Esophagus squamous epithelium (tissue), 5 donors: ENCODE measurements at places on chromosomes 1 and 21. TPM values are rescaled to one million over a fixed set of nuclear protein-coding genes. Genes with fewer than 3 reads are reported as not detected.

The NEK2 gene
- 11.8 TPM for total RNA-seq

GRCh38 chr1:25703041-25703440 is 86.5 kb downstream of the MAN1C1 start:
- H3K4me3 ChIP-seq = no peak overlapping the region
- DNase-seq = no peak
- peaks cover 98% of the 10 kb centered on the region for H3K4me1 ChIP-seq
- no peaks in the 10 kb centered on the region for H3K27me3 ChIP-seq
- H3K36me3 ChIP-seq = no peaks in the 10 kb centered on the region

DNA sequence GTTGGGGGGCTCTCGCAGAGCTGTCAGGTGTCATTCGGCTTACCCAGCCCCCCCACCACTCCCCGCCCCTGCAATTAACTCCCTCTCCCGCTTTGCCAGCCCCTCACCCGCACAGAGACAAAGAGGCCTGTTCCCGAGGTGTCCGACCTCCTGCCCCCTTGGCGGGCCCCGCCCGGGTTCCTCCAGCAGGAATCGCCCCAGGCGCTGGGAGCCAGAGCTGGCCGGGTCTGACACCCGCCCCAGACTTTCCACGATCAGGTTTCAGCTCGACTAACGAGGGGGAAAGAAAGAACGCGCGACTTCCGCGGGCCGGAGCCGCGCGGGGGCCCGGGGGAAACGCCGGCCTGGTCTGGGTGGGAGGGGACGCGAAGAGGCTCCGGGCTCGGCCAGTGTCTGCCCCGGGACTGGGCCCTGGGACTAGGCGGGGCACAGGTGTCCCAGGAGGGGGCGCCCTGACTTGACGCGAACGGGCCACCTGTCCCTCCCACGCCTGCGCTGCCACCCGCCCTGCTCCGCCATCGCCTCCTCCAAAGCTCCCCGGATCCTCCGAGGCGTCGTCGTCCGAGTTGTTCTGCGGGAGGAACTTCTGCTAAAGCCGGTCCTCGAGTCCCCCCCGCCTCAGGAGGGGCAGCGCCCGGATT is 36.4 kb upstream of the HHAT start:
- no peak for DNase-seq
- no peaks in the 10 kb centered on the region for H3K36me3 ChIP-seq
- H3K4me3 ChIP-seq = peak overlapping the region; percentile 65
- H3K27ac ChIP-seq = peak overlapping the region; percentile 67

The SUSD4 gene
- 48.3 TPM for total RNA-seq

The FLG2 gene
- 0.19 TPM for total RNA-seq

The DNASE2B gene
- not detected for total RNA-seq

GRCh38 chr1:1203561-1204424 is 2.6 kb downstream of the TNFRSF18 start:
- DNase-seq = no peak
- no peak overlapping the region for H3K4me3 ChIP-seq
- no peak overlapping the region for H3K27ac ChIP-seq

- no peaks in the 10 kb centered on the region for H3K27me3 ChIP-seq
- DNase-seq = no peak
- peaks cover 9% of the 10 kb centered on the region for H3K4me1 ChIP-seq
- H3K4me3 ChIP-seq = no peak overlapping the region
- no peak overlapping the region for H3K27ac ChIP-seq
Measured at GRCh38 chr1:40662151-40662550, 3.3 kb downstream of the RIMS3 start.

The BRINP2 gene
- not detected for total RNA-seq

- peak overlapping the region; percentile 57 for H3K4me3 ChIP-seq
- no peaks in the 10 kb centered on the region for H3K27me3 ChIP-seq
- no peak for DNase-seq
- H3K27ac ChIP-seq = peak overlapping the region; percentile 95
- peaks cover 6% of the 10 kb centered on the region for H3K4me1 ChIP-seq
Measured at GRCh38 chr1:212557739-212558692, 50.5 kb upstream of the ATF3 start.

DNA sequence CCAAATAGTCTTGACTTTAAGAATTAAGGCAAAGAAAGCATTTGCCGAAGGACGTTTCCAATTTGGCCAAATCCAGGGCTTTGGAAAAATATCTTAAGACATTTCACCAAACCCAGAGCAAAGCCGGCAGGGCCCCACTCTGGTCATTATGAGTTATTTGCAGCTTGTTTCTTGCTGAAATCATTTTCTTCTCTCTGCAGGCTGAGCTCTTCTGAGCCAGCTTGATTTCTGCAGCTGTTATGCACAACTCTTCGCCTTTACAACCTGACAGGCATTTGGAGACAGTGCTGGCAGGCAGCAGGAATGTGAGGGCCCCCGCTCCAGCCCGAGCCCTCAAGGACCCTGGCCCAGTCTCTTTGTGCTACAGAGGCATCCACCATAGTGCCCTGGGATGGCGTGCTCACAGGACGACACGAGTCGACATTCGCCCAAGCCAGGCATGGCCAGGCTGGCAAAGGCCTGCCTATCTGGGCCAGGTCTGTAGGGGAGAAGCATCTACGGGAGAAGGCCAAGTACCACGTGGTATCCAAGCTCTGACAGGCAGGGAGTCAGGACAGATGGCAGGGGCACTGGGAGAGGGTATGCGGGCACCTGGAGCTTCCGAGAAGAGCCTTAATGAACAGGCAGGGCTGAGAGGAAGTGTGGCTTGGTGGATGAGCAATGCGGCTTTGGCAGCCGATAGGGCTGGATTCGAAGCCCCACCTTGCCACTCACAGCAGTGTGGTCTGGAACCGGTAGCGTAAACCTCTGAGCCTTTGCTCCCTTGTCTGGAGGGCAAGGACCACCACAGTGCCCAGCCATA is 32.3 kb downstream of the SYF2 start:
- no peaks in the 10 kb centered on the region for H3K27me3 ChIP-seq
- no peak overlapping the region for H3K27ac ChIP-seq
- H3K4me3 ChIP-seq = no peak overlapping the region
- H3K4me1 ChIP-seq = peaks cover 10% of the 10 kb centered on the region
